ENCODE measurements at places on chromosomes 1 and 21. TPM values are rescaled to one million over a fixed set of nuclear protein-coding genes. Genes with fewer than 3 reads are reported as not detected.

DNA sequence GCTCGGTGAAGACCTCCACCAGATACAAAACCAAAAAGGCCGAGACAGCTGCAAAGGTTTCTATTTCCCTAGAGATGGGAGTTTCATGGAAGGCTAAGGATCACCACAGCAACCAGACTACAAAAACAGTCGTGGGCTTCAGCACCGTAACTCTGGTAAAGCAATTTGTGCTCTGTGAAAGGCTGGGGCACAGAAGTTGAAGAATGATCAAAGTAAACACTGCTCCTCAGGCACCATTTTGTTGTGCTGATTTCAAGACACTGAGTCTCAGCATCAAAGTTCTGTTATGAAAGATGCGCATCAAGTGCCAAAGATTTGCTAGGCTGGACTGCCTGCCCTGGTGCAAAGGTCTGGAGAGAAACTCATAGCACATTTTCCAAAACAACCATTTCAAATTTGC, 116.2 kb downstream of the TGFBR3 start:
- no peak for DNase-seq

DNA sequence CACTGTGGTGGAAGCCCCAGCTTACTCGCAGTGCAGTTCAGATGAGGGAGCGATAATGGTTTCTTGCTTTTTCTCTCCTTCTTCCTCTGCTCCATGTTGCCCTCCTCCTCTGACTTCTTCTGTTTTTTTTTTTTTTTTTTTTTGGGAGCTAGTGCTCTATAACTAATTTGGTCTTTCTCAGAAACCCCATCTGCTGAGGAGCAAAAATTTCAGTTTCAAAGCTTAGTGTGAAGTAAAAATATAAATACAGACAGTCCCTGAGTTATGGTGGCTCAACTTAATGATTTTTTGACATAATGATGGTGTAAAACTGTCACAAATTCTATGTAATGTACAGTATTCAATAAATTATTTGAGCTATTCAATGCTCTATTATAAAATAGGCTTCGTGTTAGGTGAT, 120.7 kb downstream of the TBX19 start:
- DNase-seq = no peak

- no peak for DNase-seq
Observed at GRCh38 chr1:6001992-6002576, 9.9 kb upstream of the NPHP4 start.

GRCh38 chr1:24416666-24417391, 1.2 kb downstream of the NIPAL3 start:
- DNase-seq = no peak

- no peak for DNase-seq
Observed at GRCh38 chr1:166064313-166064926, 102.4 kb downstream of the FAM78B start.

- no peak for DNase-seq
Observed at GRCh38 chr1:59318271-59318860, 21.5 kb downstream of the FGGY start.

GRCh38 chr1:235734335-235734734, 84.8 kb upstream of the GNG4 start:
- no peak for DNase-seq

DNA sequence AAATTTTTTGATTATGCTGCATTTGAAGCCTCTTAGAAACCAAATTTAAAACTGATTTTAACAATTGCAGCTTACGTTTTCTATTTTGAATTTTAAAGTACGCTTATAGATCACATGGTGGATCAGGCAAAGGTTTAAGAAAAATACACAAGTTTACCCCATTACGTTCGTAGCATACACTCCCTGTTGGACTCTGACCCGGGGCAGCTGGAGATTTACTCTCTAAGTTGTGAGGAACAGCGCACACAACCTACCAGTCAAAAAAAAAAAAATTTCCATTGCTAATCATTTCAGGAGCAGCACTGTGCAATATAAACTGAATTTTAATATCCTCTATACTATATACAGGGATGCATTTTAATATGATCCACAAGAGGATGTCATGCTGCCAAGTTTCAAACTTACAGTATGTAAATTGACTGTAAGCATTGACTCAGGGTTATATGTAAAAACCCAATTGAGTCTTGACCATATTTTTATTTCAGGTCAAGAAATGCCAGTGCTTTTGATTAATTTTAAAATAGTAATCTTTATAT, 20.4 kb downstream of the CSDE1 start:
- DNase-seq = no peak

- DNase-seq = peak; percentile 90
Observed at GRCh38 chr1:205543351-205544301, 39.2 kb downstream of the CDK18 start.

GRCh38 chr1:205505791-205506190, 1.3 kb downstream of the CDK18 start:
- no peak for DNase-seq

DNA sequence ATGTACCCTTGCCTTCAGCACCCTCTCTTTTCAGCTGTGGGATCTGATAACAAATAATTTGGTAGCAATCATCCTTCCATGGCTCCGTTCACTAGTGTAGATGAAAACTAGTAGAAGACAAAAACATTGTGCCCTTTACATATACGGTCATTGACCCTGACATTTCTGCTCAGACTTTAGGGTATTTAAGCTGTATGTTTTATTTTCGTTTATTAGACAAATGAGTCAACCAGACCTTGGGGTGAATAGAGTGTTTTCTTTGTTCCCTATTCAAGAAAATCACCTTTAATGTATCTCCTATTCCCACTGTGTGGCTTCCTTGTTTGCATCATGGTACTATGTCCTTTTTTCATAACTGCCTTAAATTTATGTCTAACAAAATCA, 187.3 kb downstream of the VAV3 start:
- DNase-seq = no peak

DNA sequence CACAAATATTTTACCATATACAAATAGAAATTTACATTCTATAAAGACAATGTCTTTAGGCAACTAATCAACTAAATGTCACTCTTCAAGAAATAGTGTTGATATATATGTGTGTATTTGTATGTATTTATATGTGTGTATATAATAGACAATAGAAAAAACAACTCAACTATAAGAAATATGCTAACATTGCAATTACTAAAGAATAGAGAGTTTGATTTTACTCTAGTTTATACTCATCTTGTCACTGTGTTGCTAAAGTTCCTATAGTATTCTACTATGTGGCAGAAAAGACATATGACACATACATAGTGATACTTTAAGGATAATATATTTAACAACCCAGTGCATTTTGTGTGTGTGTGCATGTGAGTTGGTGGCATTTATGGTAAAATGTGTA, 1728.3 kb downstream of the PLA2G4A start:
- no peak for DNase-seq

- DNase-seq = peak; percentile 80
Observed at GRCh38 chr1:109794319-109795132, 30.8 kb upstream of the EPS8L3 start.

DNA sequence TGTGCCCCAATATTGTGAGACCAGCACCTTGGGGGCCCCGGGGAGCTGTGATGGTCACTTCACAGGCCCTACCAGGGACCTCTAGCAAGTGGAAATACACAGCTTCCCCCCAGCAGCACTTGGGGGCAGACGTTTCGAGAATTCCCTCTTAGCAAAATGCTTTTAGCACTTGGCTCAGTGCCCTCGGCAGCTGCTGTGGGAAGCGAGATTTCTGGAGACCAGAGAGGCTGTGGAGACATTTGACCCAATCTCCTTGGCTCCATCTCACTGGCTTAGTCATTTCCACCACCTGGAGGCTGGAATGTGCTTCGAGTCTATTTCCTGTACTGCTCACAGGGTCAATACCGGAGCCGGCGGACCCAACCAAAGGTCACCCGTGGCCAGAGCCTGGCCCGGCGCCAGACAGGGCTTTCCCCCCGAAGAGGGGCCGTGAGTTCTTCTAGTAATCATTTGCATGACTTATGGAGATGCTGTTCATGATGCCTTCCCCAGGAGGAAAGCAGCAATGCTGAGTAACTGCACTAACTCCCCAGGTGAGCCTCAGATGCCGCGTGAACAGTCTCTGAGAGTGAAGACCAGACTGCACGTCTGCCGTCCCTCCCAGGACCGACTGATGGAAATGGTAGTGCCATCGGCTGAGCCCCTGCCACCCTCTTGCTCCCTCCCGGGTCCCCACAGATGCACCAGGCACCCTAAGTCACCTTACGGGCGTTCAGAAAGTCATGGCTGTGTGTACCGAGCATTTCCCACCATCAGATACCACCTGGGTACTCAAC, 4.4 kb upstream of the C2CD2 start:
- DNase-seq = peak; percentile 89

DNA sequence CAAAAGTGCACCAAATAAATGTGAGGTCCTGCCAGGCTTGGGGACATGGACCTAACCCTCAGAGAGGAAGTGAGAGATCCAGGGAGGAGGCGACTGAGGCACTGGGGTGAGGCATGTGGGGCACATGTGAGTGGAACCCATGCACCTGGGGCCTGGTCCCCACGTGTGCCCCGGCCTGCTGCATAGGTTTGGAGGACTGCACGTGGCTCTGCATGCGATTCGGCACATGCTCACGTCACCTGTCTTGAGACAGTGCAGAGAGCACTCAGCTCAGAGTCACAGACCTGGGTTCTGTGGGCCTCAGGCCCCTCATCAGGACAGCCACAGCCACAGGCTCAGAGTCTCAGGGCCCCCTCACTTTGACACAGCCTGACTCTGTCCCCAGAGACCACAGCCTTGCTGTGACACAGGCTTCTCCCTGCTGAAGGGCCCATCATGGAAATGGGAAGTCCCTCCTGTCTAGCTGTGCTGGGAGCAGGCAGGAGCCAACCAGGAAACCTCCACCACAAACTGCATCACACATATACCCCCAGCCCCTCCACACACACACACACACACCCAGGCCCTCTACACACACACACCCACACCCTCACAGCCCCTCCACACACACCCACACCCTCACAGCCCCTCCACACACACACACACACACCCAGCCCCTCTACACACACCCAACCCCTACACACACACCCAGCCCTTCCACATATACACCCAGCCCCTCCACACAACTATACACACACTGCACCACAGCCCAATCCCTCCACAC, 48.2 kb downstream of the SLC9A1 start:
- DNase-seq = no peak

GRCh38 chr21:40760821-40761220, 86.1 kb downstream of the DSCAM start:
- DNase-seq = no peak

GRCh38 chr21:44544566-44544965, 4.6 kb upstream of the KRTAP10-1 start:
- DNase-seq = no peak

GRCh38 chr1:172397221-172397620, 23.3 kb upstream of the C1orf105 start:
- no peak for DNase-seq

- peak; percentile 73 for DNase-seq
Observed at GRCh38 chr1:228271701-228272251, 63.9 kb downstream of the OBSCN start.

- DNase-seq = no peak
Observed at GRCh38 chr21:28485301-28486022, 507.2 kb downstream of the LTN1 start.

DNA sequence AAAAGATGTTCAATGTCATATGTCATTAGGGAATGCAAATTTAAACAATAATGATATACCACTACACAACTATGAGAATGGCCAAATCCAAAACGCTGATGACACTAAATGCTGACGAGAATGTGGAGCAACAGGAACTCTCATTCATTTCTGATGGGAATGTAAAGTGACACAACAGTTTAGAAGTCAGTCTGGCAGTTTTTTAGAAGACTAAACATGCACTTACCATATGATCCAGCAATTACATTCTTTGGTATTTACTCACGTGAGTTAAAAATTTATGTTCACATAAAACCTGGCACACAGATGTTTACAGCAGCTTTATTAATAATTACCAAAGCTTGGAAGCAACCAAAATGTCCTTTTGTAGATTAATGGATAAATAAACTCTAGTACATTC, 110.4 kb upstream of the C1orf21 start:
- DNase-seq = no peak

DNA sequence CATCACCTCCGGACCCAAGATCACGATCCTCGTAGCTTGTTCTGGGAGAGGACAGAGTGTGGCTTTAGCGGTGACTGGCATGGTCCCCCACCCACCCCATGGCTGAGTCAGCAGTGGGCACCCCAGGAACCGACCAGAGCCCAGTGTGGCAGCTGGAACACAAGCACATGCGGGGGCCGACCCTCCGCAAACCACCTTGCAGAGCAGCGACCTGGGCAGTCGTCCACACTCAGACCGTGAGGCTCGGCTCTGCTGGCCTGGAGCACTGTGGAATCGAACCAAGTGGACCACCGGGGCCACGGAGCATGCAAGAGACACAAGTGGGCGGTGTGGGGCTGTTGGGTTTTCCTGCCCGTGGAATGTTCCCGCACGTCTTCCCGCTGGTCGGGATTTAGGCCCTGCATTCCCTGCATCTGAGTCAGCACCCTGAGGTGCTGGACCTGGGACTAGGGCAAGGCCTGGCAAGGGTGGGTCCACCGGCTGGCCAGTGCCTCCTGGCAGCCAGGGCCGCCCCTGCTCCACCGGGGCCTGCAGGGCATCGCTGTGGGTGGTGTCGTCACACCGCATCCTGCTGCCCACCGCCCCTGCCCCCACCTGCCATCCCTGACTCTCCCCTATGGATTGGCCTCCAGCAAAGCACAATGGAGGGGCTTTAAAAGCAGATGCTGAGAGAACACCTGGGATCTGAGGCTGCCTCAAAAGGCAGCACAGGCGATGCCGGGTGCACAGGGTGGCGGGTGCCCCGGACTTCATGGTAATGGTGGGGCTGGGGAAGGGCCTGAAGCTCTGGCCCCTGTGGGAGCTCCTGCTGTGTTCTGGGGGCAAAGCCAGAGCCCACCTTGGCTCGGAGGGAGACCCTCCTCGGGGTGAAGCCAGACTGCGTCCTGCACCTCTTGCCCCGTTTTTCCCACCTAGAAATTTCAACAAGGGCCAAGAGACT, 18.5 kb downstream of the MORN1 start:
- no peak for DNase-seq

GRCh38 chr1:225598847-225599246, 54.1 kb downstream of the ENAH start:
- no peak for DNase-seq

- no peak for DNase-seq
Observed at GRCh38 chr1:243447844-243448243, 192.0 kb downstream of the SDCCAG8 start.

GRCh38 chr1:110673805-110674336, 869 bp downstream of the KCNA3 start:
- DNase-seq = no peak

The SAMSN1 gene
- 42.4 TPM for total RNA-seq

The TRIM62 gene
- 4.4 TPM for total RNA-seq

The LCE2C gene
- total RNA-seq = not detected

The CAPN8 gene
- total RNA-seq = not detected

The RUSC1 gene
- 20.8 TPM for total RNA-seq

The ATP1A2 gene
- total RNA-seq = 31.2 TPM

The RCSD1 gene
- total RNA-seq = 12.7 TPM

The SMG7 gene
- 40.4 TPM for total RNA-seq
